Activated CD4-positive, alpha-beta T cell treated with anti-CD3 and anti-CD28 coated beads, Interleukin-2, amount 50 U/mL, for 1 hour (primary cell): ENCODE measurements at places on chromosomes 11 and 22.

DNA sequence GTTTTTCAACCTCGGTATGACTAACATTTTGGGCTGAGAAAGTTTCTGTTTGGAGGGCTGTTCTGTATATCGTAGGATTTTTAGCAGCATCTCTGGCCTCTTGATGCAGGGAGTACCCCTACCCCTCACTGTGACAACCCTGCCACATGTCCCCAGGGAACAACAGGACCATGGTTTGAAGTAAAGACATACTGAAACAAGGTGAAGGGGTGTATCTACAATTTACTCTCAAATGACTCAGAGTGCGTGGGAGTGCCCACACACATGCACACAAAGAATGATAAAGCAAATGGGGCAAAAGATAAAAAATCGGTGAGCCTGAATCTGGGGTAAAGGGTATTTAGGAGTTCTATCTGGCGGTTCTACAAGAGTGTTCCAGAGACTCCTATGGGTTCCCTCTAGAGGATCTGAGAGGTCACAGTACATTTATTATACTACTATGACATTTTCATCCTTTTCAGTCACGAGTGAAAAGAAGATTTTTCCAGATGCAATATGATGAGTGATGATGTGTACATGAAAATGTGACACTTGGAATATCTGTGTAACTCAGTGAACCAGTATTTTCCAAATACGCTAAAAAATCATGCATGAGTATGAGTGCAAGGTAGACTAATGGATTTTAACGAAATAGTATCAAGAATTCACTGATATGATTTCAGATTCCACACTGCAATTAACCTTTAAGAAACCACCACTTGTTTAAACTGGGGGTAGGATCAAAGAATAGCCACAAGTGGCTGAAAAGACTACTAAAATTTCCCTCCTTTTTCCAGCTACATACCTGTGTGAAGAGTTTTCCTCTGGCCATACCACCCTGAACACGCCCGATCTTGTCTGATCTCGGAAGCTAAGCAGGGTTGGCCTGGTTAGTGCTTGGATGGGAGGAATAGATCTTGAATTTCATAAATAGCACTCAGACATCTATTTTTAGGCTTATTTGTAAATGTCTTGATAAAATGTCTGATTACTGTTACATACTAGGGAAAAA is 56.3 kb upstream of the YPEL1 start:
- DNase-seq: no peak

DNA sequence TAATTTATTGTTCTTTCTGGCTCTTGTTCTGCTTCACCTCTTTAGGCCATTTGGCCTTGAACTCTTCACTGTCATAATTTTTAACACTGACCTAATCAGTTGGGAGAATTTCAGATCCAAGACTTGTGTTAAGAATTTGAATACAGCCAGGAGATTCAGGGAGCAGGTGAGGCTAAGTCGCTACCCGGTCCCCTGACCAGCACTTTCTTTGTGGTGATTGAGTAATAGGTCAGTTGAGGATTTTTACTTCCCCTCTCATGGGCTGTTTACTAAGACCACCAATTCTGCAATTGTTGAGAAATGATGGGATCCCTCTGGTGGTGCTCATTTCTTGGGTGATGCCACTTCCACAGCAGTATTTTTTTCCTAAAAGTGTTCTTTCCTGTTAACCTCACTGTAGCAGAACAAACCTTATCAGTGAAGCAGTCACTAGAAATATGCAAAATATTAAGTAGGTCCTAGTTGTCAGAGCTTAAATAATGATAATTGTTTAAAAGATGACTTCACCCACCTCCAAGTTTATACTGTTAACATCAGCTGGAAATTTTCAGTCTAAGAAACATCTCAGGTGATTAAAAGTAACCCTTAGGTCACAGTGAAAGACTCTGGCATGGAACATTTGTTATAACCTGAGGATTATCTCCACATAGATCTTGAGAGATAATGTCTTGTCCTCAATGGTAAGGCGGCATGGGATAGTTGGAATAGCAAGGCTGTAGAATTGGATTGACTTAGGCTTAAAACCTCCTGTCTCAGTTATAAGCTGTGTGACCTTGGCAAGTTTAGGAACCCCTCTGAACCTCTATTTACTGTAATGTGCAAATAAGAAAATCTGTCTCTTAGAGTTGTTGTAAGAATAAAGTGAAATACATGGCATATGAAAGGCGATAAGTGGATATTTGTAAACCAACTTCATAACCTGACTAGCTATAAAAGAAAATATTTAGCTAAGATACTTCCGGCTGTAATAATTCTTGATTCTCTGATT is 41.3 kb downstream of the POLD3 start:
- DNase-seq: no peak

DNA sequence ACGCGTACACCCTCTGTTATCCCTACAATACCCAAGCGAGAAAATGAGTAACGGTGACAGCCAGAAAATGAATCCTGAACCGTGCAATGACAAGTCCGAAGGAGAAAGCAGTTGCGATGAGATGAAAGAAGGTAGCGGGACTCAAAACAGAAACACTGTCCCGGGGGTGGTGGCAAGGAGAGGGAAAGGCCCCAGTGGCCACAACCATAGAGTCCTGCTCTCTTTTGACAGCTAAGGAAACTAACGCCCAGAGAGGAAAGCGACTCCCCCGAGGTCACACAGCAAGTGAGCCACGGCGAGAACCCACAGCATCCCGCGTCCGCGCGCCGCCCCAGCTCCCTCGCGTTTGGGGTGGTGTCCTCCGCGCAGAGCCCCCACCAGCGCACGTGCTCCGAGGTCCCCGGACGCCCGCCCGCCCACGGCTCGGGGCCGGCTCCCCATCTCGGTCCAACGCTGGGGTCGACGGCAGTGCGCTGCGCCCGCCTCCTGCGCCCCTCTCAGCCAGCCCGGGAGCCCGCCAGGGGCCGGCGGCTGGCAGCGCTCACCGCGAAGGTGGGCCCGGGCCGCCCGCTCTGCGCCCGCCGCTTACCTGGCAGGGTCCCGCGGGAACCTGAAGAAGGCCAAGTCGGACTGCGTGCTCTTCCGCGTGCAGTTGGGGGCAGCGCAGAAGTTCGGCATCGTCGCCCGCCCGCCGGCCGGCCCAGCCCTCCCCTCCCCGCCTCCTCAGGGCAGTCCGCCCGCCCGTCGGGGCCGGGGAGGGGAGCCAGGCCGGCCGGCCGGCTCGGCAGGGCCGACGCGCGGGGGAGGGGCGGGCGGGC is 564 bp downstream of the THAP12 start:
- DNase-seq: peak; percentile 28

- no peak for DNase-seq
These were observed 95.0 kb downstream of the AASDHPPT start for GRCh38 chr11:106172386-106172991.

DNA sequence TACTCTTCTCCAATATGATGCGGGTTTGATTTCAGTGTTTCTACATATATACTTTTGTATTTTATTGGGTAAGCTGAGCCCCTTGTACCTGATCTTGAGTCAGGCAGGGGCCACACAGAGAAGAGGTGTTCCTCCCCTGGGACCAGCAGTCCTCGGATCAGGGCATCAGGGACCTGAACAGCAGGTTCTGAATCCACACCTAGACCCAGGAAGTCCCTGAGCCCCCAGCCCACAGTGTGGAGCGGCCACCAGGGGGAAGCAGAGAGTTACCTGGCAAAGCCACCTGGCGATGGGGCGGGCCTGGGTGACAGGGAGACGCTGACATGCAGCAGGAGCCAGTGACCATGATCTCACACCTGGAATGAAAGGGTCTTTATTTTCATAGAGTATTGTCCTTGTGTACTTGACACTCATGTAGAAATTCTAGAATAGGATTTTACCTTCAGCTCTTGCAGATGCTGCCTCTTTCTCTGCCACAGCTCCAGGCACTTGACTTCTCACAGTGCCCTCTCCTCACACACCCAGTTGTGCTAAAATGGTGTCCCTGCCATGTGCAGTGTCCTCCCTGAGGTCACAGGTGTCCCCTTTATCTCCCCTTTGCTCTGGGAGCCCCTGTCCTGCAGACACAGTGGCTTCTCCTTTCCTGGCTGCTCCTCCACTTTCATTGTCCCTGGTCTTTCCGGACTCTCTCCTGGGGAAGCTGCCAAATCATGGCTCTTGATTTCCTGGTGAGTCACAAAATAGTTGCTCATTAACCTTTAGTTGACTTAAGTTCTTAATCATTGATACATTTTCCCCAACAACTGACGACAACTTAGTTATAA is 48.5 kb downstream of the GGTLC2 start:
- peak; percentile 68 for DNase-seq

GRCh38 chr11:100550912-100551632 is 136.0 kb upstream of the ARHGAP42 start:
- DNase-seq: no peak

- DNase-seq: no peak
These were observed 44.8 kb downstream of the FAM83F start for GRCh38 chr22:40039482-40040115.

- no peak for DNase-seq
These were observed 76.9 kb upstream of the TCF20 start for GRCh38 chr22:42347281-42347824.
